ENCODE measurements at places on chromosomes 13 and 19.

DNA sequence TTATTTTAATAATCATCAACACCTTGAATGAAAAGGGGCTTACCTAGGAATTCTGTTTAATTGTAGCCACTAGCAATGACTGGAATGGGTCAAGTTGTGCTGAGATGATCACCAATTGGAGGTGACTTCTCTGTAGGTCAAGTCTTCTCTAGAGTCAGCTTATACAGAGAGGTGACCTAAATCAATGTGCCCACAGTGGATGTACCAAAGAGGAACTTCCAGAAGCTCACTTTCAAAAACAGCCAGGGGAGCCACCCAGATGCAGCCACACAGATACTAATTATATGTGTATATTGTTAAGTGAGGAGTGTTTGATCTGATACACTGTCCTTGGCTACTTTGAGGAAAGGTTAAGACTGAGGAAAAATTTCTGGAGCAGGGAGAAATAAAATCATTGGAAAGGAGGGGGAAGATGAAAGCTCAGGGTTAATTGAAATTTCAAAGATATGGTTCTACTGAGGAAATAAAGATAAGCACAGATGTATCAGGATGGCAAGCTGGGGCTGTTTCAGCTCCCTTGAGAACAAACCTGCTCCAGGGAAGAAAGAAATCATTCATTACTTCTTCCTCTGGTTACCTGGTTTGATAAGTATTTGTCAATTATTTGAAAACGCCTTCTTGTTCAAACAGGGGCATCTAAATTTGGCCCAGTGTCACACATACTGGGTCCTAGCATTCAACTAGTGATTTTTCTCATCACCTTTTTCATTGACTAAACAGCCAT is 5.1 kb downstream of the GPR183 start:
- no peak for DNase-seq

DNA sequence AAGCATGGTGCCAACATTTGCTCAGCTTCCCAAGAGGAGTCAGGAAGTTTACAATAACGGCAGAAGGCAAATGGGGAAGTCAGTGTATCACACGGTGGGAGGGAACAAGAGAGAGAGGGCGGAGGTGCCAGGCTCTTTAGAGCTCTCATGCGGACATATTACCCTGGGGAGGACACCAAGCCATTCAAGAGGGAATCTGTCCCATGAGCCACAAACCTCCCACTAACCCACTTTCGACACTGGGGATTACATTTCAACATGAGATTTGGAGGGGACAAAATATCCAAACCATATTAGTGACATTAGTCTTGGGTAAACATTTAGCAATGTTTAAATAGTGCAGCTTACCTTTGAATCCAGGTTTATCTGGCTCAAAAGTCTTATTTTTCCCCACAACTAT is 69.9 kb downstream of the SLAIN1 start:
- no peak for DNase-seq

- no peak for DNase-seq
Observed at GRCh38 chr13:33037673-33038072, 21.4 kb downstream of the KL start.

GRCh38 chr19:2353159-2353886 is 6.7 kb upstream of the TMPRSS9 start:
- DNase-seq: no peak

DNA sequence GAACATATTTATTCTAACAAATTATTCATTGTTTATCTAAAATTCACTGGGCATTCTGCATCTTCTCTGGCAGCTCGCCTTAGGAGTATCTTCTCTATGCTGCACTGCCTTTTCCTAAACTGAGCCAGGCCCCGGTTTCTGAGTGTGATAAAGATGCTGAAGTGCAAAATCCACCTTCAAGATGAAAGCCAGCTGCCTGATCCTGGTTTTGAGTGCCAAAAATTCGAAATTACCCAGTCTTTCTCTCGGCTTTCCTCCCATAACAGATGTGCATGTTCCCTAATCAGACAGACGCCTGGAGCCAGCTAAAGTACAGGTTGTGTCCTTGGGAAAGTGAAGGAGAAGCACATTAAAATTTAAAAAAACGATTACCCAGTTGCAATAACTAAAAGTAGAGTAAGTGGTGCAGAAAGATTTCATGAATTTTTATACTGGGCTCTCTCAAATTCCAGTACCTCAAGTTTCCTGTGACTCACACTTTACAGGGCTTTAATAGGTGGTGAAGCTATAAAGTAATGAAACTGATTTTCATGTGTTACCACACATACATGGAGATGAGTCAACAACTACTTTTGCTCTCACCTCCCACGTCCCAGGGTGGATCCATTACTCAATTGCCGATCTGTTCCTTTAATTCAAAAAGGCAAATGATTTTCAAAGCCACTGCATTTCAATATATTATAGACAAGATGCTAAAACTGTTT is 65.0 kb upstream of the GTF2F2 start:
- DNase-seq: no peak
